ENCODE measurements at places on chromosomes 6 and 20. TPM values are rescaled to one million over a fixed set of nuclear protein-coding genes. Genes with fewer than 3 reads are reported as not detected.

The RAET1G gene
- 0.65 TPM for total RNA-seq

The ISM1 gene
- total RNA-seq, result 0.06 TPM

The TMEM74B gene
- total RNA-seq, result 0.25 TPM

The PTGIS gene
- total RNA-seq, result 0.49 TPM

The NOX3 gene
- not detected for total RNA-seq

The PERP gene
- total RNA-seq, result 13.1 TPM

The IL17F gene
- total RNA-seq, result not detected

The CASS4 gene
- total RNA-seq, result not detected

The ADGRF4 gene
- total RNA-seq, result not detected

The COL11A2 gene
- 0.16 TPM for total RNA-seq

The IER3 gene
- total RNA-seq, result 94.9 TPM

The OLIG3 gene
- not detected for total RNA-seq

The PCK1 gene
- not detected for total RNA-seq

The PRRC2A gene
- 56.6 TPM for total RNA-seq

The SDHAF4 gene
- 2.8 TPM for total RNA-seq

The OPN5 gene
- total RNA-seq, result not detected

The ECT2L gene
- total RNA-seq, result not detected

The DLGAP4 gene
- total RNA-seq, result 5.8 TPM

The SDC4 gene
- 12.6 TPM for total RNA-seq

The RIMS4 gene
- not detected for total RNA-seq

The CDH26 gene
- 0.31 TPM for total RNA-seq

The MARCKS gene
- total RNA-seq, result 192 TPM

The SCUBE3 gene
- total RNA-seq, result 3.0 TPM

The ADGB gene
- total RNA-seq, result not detected

The GSTA1 gene
- not detected for total RNA-seq

The TDRD6 gene
- total RNA-seq, result under 0.01 TPM

The C2 gene
- total RNA-seq, result not detected

The CCN2 gene
- 504 TPM for total RNA-seq

The DNPH1 gene
- total RNA-seq, result 36.3 TPM

The RIPOR2 gene
- total RNA-seq, result 1.1 TPM

The NKX2-2 gene
- not detected for total RNA-seq

The EYS gene
- not detected for total RNA-seq

The PRSS16 gene
- total RNA-seq, result not detected

The C6orf15 gene
- not detected for total RNA-seq

The ELOVL5 gene
- 48.2 TPM for total RNA-seq
